ENCODE measurements at places on chromosomes 16 and 17. TPM values are rescaled to one million over a fixed set of nuclear protein-coding genes. Genes with fewer than 3 reads are reported as not detected.

GRCh38 chr17:66673668-66674276 lies 161.1 kb upstream of the CACNG5 start:
- DNase-seq, result peak; percentile 59

- DNase-seq, result no peak
Observed at GRCh38 chr17:49571764-49572163, 3.9 kb upstream of the NXPH3 start.

DNA sequence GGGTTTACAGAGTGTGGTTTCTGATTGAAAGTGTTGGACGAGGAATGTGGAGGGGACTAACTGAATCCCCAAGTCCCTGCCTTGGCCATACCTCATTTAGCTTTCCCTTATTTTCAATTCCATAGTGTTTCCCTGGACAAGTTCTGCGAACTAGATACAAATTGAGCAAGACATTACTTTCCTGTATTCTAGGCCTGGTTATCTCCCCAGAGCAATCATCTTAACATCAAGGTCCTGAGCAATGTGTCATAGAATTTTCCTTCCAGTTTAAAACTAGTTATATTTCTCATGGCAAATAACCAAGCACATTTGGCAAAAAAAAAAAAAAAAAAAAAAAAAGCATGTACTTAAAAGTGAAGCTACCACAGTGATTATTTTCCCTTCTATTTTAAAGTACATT lies 330.1 kb downstream of the CDH11 start:
- no peak for DNase-seq

DNA sequence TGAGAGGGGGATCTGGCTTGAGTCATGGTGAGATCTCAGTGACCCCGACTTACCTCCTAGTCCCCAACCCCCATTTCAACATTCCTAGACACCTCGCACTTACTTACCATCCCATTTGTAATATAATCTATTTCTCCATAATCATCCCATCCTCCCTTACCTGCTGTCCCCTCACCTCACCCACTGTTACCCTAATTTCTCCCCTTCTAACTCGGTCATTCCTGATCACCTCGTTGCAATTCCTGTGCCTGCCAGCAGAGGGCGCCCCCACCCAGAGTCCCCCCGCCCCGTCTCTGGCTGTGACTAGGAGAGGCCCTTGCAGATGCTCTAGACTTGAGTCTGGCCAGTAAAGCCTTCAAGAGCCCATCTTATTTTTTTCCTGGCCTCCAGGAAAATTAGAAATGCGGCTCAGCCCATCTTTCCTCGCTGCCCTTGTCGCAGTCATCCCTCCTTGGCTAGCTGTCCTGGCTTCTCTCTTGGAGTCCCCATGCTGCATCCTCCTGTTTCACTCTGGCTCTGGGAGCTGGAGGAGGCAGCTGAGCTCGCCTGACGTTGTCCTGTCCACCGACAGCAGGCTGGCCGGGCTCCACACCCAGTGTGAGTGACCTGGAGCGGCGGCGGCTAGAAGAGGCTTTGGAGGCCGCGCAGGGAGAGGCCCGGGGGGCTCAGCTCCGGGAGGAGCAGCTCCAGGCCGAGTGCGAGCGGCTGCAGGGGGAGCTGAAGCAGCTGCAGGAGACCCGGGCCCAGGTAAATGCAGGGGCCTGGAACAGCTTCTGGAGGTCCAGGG lies 5.0 kb downstream of the TBKBP1 start:
- peak; percentile 50 for DNase-seq

- DNase-seq, result peak; percentile 83
Observed at GRCh38 chr16:66278111-66278531, 88.4 kb upstream of the CDH5 start.

GRCh38 chr17:73740370-73740769 lies 96.1 kb upstream of the SDK2 start:
- no peak for DNase-seq

DNA sequence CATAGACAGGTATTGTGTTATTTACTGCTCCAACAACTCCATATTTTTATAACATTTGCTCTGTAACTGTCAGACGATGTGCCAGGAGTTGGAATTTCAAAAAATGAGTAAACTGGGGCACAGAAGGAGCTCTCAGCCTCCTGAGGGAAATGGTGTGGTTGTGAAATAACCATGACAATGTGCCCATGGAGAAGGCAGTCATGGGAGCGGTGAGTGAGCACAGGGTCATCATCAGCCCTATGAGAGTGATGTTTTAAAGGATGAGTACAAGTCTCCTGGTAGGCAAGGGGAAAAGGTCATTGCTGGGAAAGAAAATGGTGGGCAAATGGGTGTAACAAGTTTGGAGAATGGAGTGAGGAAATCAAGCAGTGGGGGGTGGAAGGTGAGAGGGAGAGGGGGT lies 115.0 kb upstream of the SEC14L1 start:
- DNase-seq, result no peak

GRCh38 chr16:9739301-9739700 lies 442.9 kb downstream of the GRIN2A start:
- no peak for DNase-seq

DNA sequence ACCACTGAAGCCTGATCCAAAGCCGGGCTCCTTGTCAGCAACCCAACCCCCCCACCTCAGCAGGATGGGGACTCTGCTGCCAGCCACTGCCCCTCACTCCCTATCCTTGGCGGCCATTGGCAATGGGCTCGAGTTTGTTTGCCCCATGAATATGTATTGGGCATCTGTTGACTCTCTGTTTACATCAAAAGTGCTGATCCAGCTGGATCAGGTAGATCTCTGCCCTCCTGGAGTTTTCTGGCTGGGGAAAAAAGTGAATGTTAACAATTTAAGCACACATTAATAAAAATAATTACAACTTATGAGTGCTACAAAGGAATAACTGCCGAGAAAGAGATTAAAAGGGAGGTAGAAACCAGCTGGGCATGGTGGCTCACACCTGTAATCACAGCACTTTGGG lies 62.5 kb downstream of the ATP2C2 start:
- DNase-seq, result no peak

- no peak for DNase-seq
Observed at GRCh38 chr16:13809765-13810164, 110.2 kb upstream of the ERCC4 start.

Gene ACE
- 22.8 TPM for total RNA-seq

Gene CD68
- 75.3 TPM for total RNA-seq

Gene EFCAB13
- total RNA-seq, result 10.6 TPM

Gene SRCIN1
- total RNA-seq, result 4.5 TPM

All from mucosa of gallbladder (tissue), 1 donor.